A549 treated with Hydrocortisone at 1 μM for 4 hours (cell line): ENCODE measurements at places on chromosomes 5 and 9. TPM values are rescaled to one million over a fixed set of nuclear protein-coding genes. Genes with fewer than 3 reads are reported as not detected.

Gene CSF1R
- 0.10 to 0.23 TPM (median 0.20 TPM) in 5 replicates for total RNA-seq

Gene OTULINL
- 16.9 to 24.0 TPM (median 22.3 TPM) in 5 replicates for total RNA-seq

Gene PPP2R2B
- 0.03 to 0.11 TPM (median 0.06 TPM) in 5 replicates for total RNA-seq

Gene RHOBTB3
- 7.1 to 11.5 TPM (median 9.0 TPM) in 5 replicates for total RNA-seq

Gene CAMK4
- total RNA-seq = 0.01 to 0.25 TPM (median 0.15 TPM) in 4 of 5 replicates, not detected in the other

Gene GPR21
- total RNA-seq = not detected in 5 replicates

Gene C9
- total RNA-seq = not detected in 5 replicates

Gene SLC31A1
- total RNA-seq = 17.3 to 23.9 TPM (median 19.4 TPM) in 5 replicates

Gene TMED7
- total RNA-seq = 42.8 to 59.4 TPM (median 57.3 TPM) in 5 replicates

Gene C1QTNF2
- total RNA-seq = 0.06 to 0.12 TPM (median 0.08 TPM) in 5 replicates

Gene LCN1
- 0.15 to 0.20 TPM in 2 of 5 replicates, not detected in the others for total RNA-seq

Gene TSPAN17
- 59.0 to 64.5 TPM (median 61.5 TPM) in 5 replicates for total RNA-seq

Gene GABRG2
- not detected in 5 replicates for total RNA-seq

Gene LCN9
- total RNA-seq = 0.13 to 0.16 TPM in 2 of 5 replicates, not detected in the others

Gene ADAMTSL1
- 0.03 to 0.11 TPM (median 0.07 TPM) in 5 replicates for total RNA-seq

Gene MAST4
- total RNA-seq = 1.0 to 2.0 TPM (median 1.8 TPM) in 5 replicates

Gene ANKRD34B
- 0.03 to 0.17 TPM (median 0.06 TPM) in 3 of 5 replicates, not detected in the others for total RNA-seq

Gene ZFR
- 53.3 to 84.9 TPM (median 56.5 TPM) in 5 replicates for total RNA-seq

Gene PHYHD1
- total RNA-seq = 0.22 to 0.27 TPM (median 0.24 TPM) in 4 of 5 replicates, not detected in the other

Gene GCNT4
- 0.16 to 0.38 TPM (median 0.29 TPM) in 5 replicates for total RNA-seq

Gene DOCK8
- total RNA-seq = 0.20 to 0.46 TPM (median 0.37 TPM) in 5 replicates

Gene ADGRV1
- 0.44 to 1.2 TPM (median 0.56 TPM) in 5 replicates for total RNA-seq

Gene KIAA0825
- 0.39 to 0.55 TPM (median 0.46 TPM) in 5 replicates for total RNA-seq

Gene DDX46
- total RNA-seq = 51.3 to 86.5 TPM (median 60.0 TPM) in 5 replicates
